Stimulated activated CD4-positive, alpha-beta T cell treated with anti-CD3 and anti-CD28 coated beads, Interleukin-2, amount 100 ng/mL, for 48 hours (primary cell): ENCODE measurements at places on chromosomes 1 and 21.

- no peak for DNase-seq
Measured at GRCh38 chr1:84525779-84526178, 19.4 kb upstream of the GNG5 start.

DNA sequence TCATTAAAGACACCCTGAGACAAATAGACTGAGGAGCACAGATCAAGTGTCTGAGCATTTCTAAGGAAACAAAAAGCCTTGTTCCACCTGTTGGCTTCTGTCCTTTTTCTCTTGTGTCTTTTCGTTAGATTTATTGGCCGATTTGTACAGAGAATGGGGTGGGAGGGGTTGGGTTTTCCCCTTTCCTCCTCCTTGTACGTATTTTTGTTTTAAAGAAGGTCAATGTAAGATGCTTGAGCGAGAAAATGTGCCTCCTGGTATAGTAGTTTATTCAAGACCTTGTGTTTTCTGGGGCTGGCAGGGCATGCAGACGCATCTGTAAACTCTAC lies 1.2 kb downstream of the BCL9 start:
- DNase-seq: no peak

GRCh38 chr1:28761189-28761588 lies 24.4 kb downstream of the YTHDF2 start:
- no peak for DNase-seq

DNA sequence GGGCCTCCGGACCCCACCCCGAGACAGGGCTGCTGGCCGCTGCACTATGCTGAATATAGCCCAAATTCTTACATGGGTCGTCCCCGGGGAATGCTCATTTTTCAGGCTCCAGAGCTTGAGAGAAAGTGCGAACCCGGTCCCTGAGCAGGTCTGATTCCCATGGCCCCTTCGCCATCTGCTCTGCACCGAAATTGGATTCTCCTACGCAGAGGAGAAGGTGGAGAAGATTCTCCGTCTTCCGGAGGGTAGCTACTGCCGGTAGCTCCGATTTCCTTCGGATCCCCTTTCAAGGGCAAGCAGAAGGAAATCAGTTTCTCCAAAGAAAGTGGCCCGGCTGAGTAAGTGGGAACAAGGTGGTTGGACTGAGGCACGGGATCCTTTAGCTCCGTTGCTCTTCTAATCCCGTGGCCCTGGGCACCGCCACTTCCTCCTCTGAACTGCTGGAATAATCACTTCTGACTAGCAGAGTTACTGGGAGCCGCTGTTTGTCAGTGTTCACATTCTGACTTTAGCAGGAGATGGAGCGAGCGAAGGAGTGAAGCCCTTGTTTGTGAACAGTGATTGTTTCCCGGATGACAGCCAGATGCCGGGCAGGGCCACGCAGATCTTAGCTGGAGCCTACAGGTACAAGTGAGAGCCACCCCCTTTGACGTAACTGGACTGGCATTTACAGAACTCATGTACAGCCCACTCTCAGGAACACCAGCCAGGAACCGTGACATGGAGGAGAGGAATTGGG lies 1.1 kb upstream of the ZNF496 start:
- no peak for DNase-seq

- no peak for DNase-seq
Measured at GRCh38 chr1:172970186-172970585, 80.6 kb downstream of the TNFSF18 start.

GRCh38 chr1:3630914-3631313 lies 6.1 kb downstream of the TPRG1L start:
- DNase-seq: no peak

GRCh38 chr1:107079249-107079648 lies 22.8 kb downstream of the PRMT6 start:
- no peak for DNase-seq

DNA sequence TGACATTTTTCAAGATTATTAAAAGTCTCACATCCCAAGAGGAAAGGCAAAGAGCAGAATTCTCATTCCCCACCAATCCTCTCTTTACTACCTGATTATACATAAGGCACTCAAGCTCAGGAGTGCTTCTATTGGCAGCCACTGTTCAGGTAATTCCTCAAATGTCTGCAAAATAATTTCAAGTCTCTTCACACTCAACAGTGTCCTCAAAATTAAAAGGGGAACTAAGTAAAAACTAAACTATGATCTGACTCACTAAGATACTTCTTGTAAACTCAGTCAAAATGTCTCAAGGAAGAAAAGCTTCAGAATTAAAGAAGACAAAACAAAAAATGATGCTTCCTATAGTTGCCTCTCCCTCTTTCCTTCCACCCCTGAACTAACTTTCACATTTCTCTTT lies 135.6 kb downstream of the GPATCH2 start:
- no peak for DNase-seq

DNA sequence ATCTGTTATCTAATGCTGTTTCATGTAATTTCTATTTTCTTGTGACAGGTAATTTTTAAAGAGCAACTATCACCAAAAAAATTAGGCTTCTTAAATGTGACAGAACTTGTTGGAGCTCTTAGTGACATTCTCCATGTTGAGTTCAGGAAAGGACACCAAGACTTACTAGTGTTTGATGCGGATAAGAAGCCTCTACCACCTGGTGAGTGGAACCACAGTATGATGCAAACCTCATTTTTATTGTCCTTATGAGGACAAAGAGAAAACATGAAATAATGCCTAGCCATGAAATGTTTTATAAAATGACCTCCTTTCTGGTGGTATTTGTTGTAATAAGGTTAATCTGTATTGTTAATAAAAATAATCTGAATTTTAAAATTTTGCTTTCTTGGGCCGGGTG lies 39.1 kb downstream of the TDRD5 start:
- no peak for DNase-seq

DNA sequence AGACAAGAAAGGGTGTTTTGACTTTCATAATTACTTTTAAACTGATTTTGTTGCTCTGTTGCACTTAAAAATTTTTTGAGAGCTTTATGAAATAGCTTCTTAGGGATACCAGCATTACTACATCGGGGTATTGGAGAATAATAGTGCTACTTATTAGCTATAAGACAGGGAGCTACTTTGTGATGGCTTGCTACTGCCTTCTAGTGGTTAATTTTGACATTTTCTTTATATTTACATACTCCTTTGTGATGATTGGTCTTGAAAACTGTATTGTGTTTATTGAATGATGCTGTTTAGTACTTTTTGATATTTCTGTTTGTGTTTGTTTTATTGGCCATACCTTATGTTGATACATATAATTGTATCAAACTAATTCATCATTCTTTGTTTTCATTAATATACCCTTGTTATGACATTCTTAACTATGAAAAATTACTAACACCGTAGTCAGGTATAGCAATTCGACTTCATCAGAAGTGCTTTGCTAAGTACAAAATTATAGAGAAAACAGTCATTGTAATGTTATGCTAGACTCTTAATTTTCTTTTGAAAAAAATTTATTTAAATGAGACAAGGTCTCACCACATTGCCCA lies 85.5 kb downstream of the CLIC4 start:
- DNase-seq: no peak

DNA sequence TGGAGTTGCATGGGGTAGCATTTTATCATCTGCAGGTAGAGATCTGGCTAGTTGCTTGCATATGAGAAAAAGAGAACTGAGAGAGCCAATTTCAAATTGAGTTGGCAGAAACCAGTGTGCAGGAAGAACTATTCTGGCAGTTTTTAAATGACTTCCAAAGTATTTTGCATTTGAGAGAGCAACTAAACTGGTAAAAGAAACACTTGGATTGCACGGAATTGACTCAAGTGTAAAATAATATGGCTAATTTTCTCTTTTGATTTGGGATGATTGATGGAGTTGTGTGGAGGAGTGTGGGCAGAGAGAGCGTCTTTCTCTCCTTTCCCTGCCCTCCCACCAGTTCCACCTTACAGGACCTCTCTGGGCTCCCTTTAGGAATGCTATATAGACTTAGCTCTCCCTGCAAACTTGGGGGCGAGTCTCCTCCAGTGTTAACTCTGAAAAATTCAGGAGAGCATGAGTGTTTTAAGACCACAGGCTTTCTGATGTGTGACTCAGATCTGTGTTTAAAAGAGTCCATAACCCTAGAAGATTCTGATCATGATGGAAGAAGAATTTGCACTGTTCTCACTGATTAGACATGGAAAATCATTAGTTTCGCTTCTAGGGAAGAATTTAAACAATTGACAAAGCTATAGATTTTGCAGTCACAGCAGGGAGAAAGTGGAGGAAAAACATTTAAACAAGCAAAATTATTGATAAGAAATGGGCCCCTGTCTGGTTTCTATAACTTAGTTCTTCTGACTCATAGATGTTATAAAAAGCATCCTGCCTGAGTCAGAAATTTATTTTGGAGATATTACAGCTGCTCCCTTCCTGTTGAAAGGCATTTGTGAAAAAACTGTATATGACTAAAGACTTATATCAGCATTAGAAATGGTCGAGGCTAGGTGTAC lies 24.9 kb upstream of the CTBS start:
- no peak for DNase-seq

DNA sequence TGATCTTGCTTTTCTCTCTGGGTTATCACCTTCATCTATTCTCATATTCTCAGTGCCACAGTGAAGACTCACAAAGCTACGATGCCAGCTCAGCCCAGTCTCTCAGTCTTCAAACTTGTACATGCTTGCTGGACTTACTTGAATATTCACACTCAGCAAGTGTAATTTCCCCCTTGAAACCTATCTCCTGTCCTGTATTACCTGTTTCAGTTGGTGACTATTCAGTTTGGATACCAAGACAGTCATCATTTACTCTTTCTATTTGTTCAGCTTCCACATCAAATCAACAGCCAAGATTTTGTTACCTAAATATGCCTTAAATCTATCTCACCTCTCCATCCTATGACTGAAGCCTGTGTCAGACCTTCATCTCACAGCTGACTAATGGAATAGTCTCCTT lies 209.7 kb downstream of the LRRC7 start:
- DNase-seq: no peak

GRCh38 chr1:236156512-236157208 lies 14.3 kb downstream of the GPR137B start:
- no peak for DNase-seq

- peak; percentile 51 for DNase-seq
Measured at GRCh38 chr1:221712776-221713431, 29.0 kb downstream of the DUSP10 start.

DNA sequence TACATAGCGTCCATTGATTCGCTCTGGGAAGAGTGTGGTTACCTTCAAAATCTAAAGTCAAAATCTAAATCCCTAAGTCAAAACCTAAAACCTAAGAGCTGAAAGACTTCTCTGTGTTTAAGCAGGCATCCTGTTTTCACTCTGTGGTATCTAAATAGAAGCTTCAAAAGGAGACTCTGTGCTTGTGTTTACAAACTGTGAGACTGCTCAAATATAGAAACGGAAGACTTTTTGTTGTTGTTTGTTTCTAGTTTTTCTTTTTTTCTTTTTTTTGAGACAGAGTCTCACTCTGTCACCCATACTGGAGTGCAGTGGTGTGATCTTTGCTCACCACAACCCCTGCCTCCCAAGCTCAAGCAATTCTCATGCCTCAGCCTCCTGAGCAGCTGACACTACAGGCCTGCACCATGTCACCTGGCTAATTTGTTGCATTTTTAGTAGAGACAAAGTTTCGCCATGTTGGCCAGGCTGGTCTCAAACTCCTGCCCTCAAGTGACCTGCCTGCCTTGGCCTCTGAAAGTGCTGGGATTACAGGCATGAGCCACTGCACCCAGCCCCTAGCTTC lies 425.9 kb downstream of the SMYD3 start:
- no peak for DNase-seq
